ENCODE measurements at places on chromosomes 6 and 20.

- no peak for DNase-seq
Measured at GRCh38 chr20:38108986-38109541, 56.0 kb downstream of the TGM2 start.

- DNase-seq, result no peak
Measured at GRCh38 chr20:8133310-8133768, 1.3 kb downstream of the PLCB1 start.

- peak; percentile 41 for DNase-seq
Measured at GRCh38 chr20:57391439-57392301, 474 bp downstream of the RBM38 start.

DNA sequence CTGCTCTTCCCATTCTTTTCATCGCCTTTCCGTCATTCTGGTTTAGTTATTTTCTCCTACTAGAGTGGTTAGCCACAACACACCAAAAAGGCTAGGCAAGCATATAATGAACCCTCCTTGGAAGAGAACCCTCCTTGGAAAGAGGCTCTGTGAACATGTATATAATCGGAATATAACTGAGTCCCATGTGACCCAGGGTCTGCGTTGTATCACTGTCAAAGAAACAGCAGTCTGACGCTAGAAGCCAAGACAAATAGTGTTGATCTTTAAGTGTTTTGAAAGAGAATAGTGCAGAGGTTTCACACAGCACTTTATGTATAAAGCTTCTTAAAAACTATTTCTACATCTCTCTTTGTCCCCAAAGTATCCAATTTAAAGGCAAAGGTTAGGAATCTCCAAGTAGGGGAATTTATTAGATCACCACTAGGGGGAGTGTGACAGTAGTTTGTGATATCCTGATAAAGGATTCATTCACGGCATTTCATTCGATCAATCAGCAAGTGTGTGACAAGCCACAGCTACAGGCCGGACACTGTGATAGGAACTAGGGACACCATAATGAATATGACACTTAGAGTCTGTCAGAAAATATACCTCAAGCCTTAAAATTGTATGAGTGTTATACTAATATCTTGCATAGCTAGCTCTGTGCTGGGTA is 395.3 kb downstream of the CD109 start:
- peak; percentile 21 for DNase-seq

DNA sequence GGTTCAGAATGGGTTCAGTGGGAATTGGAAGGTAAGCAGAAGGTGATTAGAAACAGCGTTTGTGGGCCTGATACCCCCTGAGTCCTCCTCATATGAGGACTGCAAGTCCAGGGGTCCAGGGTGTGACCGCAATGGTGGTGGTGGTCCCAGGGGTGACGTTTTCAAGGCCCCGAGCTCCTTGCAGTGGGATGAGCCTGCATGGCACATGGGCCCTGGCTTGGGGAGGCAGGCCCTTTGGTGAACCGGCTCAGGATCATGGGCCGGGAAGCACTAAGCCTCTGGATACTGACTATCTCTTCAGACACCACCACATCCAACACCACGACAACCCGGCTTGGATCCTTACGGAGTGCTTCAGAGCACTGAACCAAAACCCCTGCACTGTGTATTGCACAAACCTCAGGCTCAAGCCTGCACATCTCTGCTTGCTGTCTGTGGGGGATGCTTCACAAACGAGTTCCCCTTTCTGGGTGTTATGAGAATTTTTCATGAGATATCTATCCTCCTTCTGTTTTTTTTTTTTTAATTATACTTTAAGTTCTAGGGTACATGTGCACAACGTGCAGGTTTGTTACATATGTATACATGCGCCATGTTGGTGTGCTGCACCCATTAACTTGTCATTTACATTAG is 67.9 kb downstream of the STK35 start:
- DNase-seq, result no peak

DNA sequence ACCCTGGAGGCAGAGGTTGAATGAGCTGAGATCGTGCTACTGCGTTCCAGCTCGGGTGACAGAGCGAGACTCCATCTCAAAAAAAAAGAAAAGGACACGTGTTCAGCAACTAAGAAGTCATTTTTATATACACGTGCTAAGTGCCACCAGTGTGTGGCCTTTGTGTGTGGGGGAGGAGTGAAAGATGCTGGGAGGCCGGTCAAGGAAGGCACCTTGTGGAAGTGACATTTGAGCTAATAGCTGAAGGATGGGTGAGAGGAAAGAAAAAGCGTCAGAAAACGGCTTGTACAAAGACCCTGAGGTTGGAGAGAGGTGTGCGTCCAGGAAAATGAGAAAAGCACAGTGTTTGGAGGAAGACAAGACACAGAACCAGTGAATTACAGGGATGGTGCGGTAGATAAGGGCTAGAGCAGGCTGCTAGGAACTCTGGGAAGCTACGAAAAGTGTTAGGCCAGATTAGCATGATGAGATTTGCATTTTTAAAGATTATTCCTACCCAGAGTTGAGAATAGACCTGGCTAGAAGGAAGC is 11.6 kb downstream of the RREB1 start:
- DNase-seq, result no peak

- no peak for DNase-seq
Measured at GRCh38 chr6:148223424-148223842, 119.2 kb upstream of the SASH1 start.

DNA sequence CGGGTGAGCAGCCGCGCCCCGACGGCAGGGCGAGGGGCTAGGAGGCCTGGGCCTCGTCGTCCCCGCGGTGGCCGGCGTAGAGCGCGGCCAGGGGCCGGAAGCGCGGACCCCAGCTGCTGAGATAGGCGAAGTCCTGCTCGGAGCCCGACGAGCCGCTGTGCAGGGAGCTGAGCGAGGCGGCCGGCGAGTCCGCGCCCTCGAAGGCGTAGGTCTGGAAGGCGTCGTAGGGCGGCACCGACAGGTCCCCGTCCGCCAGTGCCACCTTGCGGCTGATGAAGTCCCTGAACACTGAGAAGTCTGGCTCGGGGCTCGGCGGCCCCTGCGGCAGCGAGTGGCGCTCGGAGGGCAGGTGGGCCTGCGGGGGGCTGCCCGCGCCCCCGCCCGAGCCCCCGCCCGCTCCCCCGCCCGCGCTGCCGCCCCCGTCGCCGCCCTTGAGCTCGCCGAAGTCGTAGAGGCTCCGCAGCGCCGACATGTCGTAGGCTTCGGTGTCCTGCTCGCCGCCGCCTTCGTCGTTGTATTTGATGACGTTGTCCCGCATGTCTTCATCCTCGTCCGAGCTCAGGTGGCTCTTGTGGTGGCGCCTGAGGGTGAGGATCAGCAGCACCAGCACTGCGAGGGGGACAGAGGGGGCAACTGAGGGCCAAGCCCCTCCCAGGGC is 56.5 kb downstream of the CD40 start:
- peak; percentile 65 for DNase-seq

DNA sequence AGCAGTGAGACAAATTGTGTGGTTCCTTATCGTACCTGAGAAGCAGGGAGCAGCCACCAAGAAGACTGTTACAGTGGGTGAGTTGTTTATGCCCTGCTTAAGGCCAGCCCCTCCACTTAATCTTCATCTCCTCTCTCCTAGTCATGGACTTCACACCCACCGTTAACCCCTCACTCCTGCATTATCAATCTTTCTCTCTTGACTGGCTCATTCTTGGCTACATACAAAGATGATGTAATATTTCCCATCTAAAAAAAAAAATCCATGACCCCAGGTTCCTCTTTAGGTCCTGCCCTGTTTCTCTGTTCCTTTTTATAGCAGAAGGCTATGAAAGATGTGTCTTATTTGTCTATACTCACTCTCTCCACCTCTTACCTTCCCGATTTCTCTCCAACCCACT is 72.4 kb downstream of the SHLD1 start:
- DNase-seq, result no peak

DNA sequence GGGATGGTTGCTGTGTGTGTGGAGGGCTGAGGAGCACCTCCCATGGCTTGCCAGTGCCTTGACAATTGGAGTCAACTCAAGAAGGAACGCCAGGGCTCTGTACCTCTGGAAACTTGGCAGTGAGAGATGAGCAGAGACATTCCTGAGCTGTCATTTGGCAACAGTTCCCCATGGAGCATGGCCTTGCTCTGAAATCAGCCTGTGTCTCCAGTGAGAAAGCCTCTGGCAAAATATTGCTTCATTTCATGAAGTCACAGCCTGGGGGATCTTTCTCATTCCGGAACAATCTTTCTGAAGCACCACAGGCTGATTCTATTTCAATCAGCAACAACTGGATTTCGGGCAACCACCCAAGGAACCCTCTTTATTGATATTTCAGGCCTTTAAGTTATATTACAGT is 52.2 kb upstream of the FNDC1 start:
- no peak for DNase-seq

All from CD4-positive, alpha-beta T cell treated with Interleukin-10 for 1 hour (primary cell).